Renal cortex interstitium (tissue), 15 donors: ENCODE measurements at places on chromosomes 1 and 21.

DNA sequence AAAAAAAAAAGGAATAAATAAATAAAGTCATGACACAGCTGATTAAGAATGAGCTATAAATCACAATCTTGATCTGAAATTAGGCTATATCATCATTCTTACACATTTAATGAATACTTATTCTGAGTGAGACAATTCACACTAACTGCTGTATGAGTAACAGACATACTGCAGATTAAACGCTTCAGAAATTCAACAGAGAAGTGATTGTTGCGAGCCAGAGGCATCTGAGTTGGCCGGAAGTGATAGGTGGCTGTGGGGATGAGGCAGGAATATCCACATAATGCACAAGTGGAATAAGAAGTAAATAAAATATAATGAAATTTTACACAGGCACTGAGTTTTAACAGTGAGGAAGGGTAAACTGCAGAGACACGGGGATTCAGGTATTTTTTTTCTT lies 142.4 kb downstream of the APP start:
- no peak for DNase-seq

GRCh38 chr1:15330028-15330427 lies 79.7 kb upstream of the EFHD2 start:
- DNase-seq: no peak

DNA sequence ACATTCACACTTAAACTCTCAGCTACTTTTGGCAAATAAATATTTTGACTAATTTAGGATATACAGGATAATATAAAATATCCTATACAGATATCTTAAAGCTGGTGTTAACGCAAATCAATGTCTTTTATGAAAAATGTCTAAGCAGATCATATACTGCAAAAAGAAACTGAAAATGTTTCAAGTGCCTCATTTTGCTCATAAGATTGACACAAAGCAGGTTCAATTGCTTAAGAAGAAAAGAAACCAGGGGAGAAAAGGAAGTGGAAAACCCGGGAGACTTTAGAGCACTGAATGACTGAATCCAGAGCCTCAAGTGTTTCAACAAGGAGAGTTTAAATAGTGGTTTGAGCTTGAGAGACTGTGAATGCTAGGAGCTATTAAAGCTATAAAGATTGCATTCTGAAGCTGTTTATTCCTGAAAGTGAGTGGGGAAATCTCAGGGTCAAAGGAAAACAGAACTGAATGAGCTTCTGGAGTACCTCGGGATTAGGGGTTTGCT lies 1943.0 kb downstream of the MRPL39 start:
- no peak for DNase-seq

DNA sequence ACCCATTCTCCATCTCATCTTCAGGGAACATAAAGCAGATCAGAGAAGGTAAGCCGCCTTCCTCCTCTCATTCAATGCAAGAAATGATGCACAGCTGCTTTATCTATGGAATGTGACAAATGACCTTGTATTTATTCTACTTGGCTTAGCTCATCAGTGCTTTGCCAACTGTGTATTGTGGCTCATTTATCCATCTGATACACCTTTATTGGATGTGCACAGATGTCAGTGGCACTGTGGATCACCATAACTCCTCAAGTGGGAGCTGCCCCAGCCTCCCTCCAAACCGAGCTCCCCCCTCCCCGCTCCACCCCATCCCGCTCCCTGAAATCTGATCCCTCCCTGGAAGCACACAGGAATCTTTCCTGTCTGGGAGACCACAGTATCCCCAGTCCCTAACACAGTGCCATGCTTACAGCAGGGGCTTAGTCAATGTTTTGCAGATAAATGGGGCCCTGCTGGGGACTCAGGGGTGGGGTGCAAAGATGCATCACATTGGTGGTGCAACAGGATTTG lies 156.0 kb upstream of the RAB4A start:
- no peak for DNase-seq

DNA sequence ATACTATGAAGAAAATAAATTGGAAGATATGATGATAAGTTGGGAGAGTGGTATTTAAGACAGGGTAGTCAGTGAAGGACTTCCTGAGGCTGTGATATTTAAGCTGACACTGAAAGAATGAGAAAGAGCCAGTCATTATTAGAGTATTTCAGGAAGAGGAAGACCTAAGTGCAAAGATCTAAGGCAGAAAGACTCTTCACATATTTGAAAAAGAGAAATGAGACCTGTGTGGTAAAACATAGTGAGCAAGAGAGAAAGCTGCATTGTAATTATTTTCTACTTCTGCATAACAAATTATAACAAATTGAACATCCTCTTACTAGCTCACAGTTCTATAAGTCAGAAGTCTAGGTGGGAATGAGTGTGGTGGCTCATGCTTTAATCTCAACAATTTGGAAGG lies 34.6 kb upstream of the DOCK7 start:
- no peak for DNase-seq
